ENCODE measurements at places on chromosomes 13 and 19.
A peak's percentile ranks its signal among the peaks of the same experiment; 100 is the strongest.

- DNase-seq: peak; percentile 27
Measured at GRCh38 chr19:40744554-40745401, 5.5 kb downstream of the ACTMAP start.

DNA sequence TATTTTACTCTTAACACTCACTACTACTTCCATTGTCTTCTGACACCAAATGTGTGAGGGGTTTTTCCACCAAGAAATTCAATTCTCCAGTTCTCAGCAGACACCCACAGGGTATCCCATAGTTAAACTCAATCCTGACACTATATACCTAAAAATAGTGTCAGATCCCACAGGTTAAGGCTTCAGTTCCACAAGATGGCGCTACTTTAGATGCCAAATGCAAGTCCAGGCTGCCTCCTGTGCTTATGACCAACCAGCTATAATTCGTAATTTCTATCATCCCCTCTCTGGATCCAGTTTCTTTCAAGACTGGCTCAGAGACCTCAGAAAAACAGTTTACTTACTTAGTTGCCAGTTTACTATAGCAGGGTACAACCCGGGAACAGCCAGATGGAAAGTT lies 1146.2 kb upstream of the SPRY2 start:
- peak; percentile 39 for DNase-seq

DNA sequence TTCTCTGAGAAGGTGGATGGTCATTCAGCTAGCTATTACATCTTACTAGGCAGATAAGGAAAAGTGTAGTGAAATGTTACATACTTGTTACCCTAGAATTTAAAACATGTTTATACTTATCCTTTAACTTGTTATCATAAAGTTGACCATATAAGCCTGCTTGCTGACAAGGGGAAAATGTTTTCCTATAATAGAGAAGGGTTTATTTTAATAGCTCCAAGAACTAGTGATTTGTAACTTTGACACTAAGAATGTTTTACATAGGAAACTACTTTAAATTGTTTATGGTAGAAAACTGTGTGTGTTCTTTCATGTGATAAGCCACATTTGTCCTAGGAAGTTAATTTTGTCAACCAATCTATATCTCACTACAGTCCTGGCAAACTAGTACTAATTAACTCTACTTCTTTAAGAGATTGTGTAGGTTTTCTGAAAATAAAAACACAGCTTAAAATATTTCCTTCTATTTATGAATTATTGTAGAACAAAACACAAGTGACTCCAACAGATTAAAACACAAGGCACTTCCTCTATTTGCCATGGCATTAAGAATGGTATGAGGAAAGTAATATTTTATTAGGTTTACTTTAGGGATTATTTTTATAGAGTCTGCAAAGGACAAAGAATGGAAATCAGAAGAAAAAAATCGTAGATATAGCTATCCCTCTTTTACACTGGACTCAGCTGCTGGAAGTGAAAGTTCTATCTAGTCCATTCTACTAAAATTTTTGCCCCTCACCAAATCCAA lies 233.3 kb upstream of the NBEA start:
- no peak for DNase-seq

- DNase-seq: peak; percentile 78
Measured at GRCh38 chr19:46065486-46066071, 24.8 kb upstream of the IGFL4 start.

- DNase-seq: no peak
Measured at GRCh38 chr19:3083964-3084363, 10.2 kb upstream of the GNA11 start.

GRCh38 chr13:50085063-50085462 lies 69.8 kb downstream of the KCNRG start:
- no peak for DNase-seq

DNA sequence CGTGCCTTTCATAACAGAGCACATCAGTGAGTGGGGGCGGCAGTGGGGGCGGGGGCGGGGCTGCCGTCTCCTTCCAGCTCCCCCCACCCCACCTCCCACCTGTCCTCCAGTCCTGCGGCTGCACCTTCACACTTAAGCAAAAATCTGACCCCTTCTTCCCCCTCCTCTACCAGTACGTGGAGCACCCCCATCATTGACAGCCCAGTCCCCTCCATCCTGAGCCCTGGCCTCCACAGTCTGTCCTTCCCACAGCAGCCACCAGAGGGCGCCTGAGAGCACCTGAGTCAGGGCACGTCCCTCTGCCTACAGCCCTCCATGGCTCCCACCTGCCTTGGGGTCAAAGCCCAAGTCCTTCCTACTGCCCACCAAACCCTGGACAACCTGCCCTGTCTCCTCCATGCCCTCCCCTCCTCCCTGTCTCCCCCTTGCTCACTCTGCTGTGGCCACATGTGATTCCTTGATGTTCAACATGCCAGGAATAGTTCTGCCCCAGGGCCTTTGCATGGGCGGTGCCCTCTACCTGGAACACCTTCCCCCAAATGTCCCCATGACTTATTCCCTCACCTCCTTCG lies 4.0 kb downstream of the EBI3 start:
- DNase-seq: peak; percentile 10

- no peak for DNase-seq
Measured at GRCh38 chr13:38262211-38262610, 87.4 kb upstream of the UFM1 start.

GRCh38 chr19:40155749-40156265 lies 35.4 kb upstream of the MAP3K10 start:
- DNase-seq: peak; percentile 21

DNA sequence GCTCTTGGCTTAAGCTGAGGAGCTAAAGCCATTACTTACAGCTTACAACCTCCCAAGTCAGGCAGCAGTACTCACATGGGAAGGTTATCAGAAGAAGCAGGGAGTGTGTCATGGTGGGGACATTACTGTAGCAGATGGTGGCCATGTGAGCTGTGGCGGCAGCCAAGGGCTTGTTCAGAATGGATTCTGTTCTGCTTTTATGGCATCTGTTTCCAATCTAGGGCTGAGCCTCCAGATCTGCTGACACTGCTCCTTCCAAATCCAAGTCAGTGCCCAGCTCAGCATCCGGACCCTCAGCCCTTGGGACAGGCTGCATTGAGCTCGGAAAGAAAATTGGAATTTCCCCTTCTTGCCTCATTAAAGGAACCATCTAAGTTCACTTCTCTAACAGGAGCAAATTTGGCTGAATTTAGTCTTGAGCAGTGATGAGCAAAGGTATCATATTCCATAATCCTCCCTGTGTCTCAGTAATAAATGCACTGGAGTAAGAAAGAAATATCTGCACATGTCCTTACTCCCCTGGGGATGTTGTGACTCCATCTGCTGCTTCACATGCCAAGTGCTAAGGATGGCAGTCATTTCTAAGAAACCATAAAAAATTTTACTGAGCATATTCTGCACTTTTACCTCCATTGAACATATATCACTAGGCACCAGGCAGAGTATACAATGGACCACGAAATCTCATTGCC lies 73.9 kb downstream of the KCTD12 start:
- no peak for DNase-seq

DNA sequence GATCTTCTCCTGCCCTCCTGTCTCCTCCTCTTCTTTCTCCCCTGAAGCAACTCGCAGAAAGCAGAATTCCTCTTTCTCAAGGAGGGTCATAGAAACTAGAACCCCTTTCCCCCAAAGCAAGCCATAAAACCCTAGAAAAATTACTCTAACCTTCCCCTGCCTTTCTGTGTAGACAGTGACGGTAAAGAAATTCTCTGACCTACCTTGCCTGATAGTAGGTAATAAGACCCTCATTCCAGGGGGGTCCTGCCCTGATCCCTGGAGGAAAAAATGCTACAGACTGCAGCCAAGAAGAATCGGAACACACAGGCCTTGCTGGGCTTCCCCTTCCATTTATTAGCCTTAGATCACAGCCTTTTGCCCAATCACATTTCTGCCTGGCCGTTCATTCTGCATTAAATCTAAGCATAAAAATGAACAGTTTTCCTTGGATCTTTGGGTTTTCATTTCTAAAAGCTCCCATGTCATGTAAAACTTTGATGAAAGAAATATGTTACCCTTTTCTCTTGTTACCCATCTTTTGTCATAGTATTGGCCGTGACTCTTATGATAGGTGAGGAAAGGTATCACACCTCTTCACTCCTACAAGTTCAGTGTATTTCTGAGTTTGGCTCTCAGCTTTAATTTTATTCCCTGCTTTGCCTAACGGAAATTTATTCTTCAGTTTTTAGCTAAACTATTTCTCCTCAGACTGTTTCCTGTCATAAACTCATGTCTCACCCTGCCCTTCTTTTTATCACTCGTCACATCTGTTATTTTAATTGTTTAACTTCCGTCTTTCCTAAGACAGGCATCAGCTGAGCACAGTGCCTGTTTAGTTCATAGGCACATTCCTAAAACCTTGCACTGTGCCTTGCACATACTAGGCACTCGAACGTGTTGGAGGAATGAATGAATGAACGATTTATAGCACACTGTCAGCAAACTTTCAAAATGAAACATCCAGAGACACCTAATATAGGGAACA lies 20.4 kb upstream of the CPB2 start:
- DNase-seq: no peak

DNA sequence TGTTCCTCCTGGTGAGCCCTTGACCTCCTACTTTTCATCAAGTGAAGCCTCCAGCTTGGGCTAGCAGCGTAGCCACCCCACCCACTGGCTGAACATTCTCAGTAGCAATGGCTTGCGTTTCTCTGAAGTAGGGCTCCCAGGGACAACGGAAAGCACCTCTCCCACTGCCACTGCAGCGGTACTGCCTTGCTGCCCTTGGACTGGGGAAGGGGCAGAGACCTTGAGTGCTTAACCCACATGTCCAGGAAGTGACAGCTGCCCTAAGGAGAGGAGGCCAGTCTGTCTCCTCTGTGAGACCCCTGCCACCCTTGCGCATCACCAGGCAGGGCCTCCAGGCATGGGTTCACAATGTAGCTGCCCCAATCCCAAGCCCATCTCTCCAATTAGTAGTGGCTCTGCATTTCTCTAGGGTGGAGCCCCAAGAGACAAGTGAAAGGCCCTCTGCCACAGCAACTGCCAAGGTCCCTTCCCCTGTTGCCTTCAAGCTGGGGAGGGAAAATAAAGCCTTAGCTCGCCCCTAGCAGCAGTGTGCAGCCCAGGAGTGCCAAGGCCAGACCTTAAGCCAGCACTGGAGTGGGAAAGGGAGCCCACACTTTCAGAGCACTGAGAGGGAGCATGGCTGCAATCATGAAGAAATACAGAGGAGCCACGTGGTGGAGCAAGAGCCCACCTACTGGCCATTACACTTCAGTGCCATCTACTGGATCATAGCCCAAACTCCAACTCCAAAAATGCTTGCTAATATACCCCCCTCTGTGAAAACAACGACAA lies 175.9 kb upstream of the TRPC4 start:
- peak; percentile 46 for DNase-seq

DNA sequence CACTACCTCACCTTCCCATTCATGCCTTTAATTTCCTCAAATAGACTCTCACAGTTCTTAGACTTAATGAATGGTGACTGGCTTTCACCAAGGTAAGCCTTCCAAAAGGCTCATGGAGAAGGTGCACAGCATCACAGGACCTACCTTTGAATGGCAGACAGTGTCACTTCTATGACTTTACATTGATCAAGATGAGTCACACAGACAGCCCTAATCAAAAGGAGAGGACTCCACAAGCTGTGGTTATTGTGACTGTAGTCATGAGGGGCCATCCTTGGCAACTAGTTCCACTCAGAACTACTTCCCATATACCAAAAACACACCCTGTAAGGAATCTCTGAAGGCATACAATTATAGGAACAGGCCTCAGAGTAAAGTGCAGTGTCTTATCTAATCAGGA lies 5.9 kb downstream of the LGALS16 start:
- DNase-seq: no peak

DNA sequence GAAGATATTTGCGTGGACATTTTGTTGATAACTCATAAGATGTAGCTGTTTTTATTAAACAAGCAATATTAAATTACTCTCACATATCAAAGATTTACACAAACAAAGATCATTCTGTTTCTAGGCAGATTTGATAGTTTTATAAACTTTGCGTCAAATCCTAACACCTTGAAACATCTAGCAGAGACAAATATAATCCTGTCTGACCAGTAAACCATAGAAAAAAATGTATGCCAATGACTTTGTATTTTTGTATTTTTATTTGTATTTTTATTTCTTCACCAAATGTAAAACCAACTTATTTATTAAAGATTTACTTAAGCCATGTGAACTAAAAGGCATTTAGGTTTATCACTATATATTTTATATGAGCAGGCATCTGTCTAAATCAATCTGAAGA lies 494.6 kb downstream of the GPC5 start:
- DNase-seq: no peak

DNA sequence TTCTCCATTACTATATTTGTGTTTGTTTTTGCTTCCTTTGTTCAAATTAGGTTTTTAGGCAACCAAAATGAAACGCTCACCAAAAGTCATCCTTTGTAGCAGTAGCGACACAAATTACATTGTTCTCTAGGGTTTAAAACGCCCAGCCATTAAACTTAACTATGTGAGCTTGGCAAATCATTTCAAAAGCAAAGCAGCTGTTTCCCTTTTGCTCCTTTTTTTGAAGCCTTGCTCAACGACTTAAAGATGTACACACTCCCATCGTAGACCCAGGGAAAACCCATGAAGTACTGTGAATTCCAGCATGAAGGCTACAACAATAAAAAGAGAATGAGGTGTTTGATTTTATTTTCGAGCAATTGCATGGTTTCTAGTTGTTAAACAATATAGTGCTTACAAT lies 106.7 kb downstream of the RAP2A start:
- DNase-seq: no peak

DNA sequence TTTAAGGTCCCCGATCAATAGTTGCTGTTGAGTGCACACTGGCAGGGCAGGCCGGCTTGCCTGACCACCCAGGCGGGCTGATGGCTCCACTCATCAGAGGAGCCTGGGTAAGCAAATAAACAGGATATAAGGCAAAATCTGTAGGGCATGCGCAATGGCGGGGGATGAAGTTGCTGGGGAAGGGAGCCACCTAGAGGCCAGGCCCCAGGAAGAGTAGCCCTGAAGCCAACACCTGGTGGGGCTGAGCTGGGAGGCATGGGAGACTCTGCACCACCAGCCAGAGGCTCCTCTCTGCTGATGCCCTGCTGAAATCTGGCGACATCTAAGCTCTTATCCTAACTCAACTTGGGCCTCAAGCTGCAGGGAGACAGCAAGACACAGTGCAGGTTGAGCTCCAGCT lies 324.3 kb downstream of the ZNF536 start:
- no peak for DNase-seq

GRCh38 chr13:62635161-62635560 lies 1219.5 kb upstream of the PCDH20 start:
- DNase-seq: peak; percentile 7

- no peak for DNase-seq
Measured at GRCh38 chr19:13856497-13856896, 20.4 kb upstream of the NANOS3 start.

DNA sequence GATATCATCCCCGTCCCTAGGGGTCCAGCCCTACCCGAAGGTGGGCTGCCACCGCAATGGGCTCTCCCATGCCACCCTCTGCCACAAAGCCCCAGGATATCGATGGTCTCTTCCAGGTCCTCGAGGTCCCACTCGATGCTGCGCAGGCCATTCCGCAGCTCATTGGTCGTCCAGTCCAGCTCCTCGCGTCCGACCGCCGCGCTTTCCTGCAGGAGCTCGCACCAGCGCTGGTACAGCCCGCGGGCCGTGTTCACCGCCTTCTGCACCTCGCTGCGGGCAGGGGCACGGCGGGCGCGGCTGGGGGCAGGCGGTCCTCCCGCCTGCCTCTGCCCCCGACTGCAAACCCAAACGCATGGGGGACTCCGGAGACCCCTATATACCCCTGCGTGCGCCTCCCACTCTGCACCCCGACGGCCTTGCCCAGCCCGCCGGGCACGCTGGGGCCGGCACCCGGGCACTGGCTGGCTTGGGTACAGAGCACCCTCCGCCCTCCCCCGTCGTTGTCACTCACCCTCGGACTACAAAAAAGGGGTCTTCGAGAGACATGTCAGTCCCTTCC lies 468 bp downstream of the STX10 start:
- no peak for DNase-seq

GRCh38 chr13:35648201-35648600 lies 171.7 kb upstream of the MAB21L1 start:
- DNase-seq: no peak
